Mucosa of descending colon (tissue), 3 donors: ENCODE measurements at places on chromosomes 7 and 10. TPM values are rescaled to one million over a fixed set of nuclear protein-coding genes. Genes with fewer than 3 reads are reported as not detected.

Gene VWC2
- total RNA-seq: 0.06 TPM

Gene HNRNPA2B1
- total RNA-seq: 379 TPM

DNA sequence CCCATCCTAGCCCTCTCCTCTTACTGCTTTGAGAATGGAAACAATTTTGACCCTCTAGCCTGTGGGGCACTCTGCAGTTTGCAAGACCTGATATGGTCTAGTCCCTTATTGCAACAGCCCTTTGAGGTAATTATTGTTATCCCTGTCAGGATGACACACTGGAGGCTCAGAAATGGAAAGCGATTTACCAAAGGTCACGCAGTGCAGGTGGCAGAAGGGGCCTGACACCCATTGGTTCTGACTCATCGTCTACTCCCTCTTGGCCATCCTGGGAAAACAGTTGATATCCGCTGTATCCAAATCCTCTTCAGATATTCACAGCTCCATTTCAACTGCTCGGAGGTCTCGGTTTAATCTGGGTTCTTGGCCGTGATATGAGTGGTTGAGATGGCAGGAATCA is 44.7 kb upstream of the AQP1 start:
- no peak for DNase-seq

DNA sequence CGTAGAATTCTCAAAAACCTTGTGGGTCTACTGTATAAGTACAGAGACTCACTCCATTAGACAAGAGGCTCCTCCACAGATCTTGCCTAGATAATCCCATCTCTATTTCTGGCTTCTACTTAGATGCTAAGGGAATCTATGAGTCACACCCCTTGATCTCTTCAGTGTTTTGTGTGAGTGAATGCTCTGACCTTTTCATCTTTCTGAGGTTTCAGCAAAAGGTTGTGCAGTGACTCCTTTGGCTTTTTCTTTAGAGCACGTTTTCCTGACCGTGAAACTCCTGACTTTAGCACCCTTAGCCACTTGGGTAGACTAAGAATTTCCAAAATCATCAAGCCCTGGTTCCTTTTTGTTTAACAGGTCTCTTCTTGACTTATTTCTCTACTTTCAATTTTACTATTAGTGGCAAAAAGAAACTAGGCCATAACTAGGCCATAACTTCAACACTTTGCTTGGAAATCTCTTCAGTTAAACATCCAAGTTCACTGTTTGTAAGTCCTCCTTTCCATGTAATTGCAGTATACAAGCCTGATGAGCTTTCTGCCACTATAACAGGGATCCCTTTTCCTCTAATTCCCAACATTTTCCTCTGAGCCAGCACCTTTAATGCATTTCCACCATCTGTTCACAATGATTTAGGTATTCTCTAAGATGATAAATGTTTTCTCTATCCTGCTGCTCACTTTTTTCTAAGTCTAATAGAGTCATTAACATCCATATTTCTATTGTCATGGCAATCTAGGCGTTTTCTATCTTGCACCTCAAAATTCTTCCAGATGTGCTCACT is 19.4 kb downstream of the COPG2 start:
- no peak for DNase-seq

Gene DIP2C
- total RNA-seq: 8.5 TPM

- DNase-seq: no peak
Measured at GRCh38 chr10:70742537-70743429, 42.4 kb downstream of the TBATA start.

Gene PRKCQ
- total RNA-seq: 1.6 TPM

Gene ABLIM1
- 67.1 TPM for total RNA-seq

GRCh38 chr7:83517035-83517700 is 131.8 kb downstream of the SEMA3E start:
- no peak for DNase-seq

Gene BUD23
- 61.2 TPM for total RNA-seq
